Cortex of kidney (tissue), 1 donor: ENCODE measurements at places on chromosomes 2 and 18.

DNA sequence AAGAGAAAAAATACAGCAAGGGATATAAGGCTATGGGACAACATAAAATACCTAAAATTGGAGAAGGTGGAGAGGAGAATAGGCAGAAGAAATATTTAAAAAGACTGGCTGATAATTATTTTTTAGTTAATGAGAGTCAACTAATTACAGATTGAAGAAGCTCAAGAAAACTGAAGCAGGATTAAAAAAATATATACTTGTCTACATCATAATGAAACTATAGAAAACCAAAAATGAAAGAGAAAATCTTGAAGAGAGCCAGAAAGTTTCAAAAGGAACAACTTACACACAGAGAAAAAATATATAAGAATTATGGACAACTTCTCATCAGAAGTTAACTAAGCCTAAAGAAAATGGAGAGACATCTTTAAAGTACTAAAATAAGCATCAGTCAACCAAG lies 62.9 kb upstream of the APCDD1 start:
- no peak for DNase-seq

- DNase-seq: no peak
Observed at GRCh38 chr18:31329787-31330438, 12.0 kb downstream of the DSG1 start.

DNA sequence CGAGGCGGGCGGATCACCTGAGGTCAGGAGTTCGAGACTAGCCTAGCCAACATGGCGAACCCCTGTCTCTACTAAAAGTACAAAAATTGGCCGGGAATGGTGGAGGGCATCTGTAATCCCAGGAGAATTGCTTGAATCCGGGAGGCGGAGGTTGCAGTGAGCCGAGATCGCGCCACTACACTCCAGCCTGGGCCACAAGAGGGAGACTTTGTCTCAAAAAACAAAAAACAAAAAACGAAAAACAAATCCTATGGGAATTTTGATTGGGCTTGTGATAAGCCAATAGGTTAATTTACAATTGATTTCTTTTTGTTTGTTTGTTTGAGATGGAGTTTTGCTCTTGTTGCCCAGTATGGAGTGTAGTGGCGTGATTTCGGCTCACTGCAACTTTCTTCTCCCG lies 24.2 kb upstream of the TOGARAM2 start:
- no peak for DNase-seq

DNA sequence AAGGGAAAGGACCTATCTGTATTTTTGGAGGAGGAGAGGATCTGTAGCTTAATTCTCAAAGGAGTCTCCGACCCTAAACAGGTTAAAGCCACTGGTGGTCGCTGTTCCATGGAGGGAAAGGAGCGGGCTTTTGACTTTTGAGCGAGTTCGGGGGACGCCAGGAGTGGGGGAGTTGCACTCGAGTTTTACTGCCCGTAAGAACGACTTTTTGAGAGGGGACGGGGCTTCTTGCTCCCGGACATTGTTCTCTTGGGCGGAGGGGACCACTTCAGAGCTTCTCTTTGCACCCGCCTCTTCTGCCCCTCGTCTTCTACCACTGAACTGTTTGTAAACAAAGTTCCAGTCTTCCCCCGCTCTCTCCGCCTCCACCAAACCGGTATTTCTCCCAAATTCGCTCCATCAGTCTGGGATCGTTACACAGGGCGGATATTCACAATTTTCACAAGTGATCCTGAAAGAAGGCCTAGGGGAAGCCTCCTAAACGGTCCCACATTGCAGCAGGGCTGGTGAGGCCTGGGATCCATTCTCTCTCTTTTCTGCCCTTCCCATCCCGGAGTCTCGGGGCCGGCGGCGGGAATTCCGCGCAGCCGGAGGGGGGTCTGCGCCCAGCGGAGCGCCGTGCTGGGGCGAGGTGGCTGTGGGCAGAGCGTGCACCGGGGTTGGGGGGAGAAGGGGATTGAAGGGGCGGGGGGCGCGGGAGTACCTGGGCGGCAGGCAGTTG lies 6.6 kb downstream of the DLX2 start:
- no peak for DNase-seq

DNA sequence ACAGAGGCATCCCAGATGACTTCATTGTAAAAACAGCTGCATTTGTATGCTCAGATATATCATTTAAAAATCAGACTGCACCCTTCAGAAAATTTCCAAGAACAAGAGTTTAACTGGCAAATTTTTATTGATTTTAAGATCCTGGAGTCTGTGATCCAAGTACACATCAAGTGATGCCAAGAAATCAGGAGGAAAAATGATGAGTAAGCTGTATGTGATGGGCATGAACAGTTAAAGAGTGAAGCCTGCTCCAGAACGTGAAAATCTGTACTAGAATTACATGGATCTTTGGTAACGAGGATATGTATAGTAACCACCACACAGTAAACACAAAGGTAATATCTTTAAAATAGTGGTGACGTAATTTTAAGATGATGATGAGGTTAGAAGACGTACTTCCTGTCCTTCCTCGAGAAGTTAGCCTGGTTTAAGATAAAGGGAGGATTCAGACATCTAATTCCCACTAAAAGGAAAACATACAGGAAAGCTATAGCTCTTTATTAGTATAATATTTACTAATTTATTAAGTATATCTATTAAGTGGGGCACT lies 1374.3 kb upstream of the DDX18 start:
- DNase-seq: no peak

DNA sequence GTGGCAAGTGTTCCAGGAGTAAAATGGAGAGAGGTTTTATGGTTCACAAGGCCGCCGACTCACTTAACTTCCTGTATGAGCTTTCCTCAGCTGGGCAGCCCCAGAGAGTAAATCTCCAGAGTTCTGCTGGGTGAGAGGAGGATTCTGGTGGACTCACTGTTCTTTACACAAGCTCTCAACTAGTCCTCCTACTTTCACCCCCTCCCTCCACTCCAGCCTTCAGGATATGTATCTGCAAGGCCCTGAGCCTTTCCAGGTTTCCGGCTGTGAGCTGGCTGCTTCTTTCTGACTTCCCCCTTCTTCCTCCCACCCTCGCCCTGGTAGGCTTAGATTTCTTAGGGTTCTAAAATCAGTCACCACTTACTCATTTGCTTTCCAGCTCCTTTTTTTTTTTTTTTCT lies 34.0 kb downstream of the EML6 start:
- DNase-seq: no peak

GRCh38 chr2:9838391-9838790 lies 4.9 kb upstream of the TAF1B start:
- DNase-seq: no peak

- DNase-seq: no peak
Observed at GRCh38 chr2:158113741-158114295, 12.1 kb downstream of the UPP2 start.

DNA sequence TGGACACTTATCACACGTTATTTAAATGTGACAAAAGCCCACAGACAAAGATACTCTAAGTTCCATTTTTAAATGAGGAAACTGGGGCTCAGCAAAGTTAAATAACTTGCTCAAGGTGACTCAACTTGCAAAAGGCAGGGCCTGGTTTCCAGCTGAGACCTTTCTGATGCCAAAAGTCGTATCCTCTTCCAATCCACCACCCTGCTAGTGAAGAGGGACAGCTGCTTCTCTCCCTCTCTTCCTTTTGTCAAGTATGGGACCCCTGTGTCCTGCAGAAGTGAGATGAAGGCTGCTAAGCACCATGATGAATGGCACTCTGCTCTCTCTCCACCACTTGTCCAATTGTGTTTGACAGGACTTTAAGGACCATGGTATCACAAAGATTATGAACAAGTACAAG lies 140.9 kb downstream of the DYM start:
- no peak for DNase-seq

DNA sequence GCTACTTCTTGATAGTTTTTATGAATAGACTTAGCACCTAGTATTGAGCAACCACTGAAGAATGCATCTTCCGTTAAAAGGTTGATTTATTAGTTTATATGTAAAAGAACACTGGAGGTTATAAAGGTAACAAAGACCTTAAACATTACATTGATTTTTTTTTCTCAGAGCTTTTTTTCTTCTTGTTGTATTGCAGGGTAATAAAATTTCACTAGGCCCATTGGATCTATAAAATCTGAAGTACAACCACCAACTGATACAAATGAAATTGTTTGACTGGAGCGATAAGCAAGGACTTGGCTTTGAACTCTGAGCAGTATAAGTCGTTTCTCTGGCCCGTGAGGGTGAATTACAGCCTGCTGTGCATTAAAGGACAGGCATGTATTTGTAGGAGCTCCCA lies 344.0 kb downstream of the LRRTM1 start:
- no peak for DNase-seq

DNA sequence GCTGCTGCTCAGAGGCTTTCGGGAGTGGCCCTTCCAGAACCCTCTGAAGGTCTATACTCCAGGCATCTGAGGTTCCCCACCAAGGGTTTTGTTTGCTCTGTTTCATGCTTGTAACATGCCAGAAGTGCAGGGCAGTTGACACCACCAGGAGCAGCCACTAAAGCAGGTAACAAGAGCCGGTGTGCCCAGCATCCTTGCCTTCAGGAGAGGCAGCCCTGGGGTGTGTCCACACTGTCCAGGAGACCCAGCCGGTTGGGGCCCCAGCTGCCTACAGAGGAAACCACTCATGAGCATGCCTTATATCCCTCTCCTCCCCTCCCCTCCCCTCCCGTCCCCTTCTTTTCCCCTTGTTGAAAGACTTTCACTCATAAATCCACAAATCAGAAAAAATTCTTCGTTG lies 93.1 kb downstream of the CD8B2 start:
- DNase-seq: no peak

- no peak for DNase-seq
Observed at GRCh38 chr2:101339266-101339880, 30.9 kb upstream of the RNF149 start.

DNA sequence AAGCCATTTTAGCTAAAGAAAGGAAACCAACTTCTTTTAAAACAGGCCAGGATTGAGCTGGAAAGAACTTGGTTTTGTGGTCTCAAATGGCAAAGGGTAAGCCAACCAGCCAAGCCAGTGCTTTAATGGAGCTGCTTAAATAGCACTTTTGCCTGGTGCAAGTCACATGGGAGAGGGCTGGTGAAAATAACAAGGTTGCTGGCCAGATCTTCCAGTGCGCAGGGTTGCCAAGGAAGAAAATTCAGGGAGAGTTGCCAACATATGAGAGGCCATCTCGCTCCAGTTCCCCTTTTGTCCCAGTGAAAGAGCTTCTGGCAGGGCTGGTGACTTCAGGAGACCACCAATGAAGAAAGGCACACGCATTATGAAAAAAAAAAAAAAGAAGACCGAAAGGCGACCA lies 57.3 kb downstream of the IRS1 start:
- DNase-seq: no peak

- DNase-seq: no peak
Observed at GRCh38 chr2:236046715-236047114, 121.5 kb downstream of the GBX2 start.

DNA sequence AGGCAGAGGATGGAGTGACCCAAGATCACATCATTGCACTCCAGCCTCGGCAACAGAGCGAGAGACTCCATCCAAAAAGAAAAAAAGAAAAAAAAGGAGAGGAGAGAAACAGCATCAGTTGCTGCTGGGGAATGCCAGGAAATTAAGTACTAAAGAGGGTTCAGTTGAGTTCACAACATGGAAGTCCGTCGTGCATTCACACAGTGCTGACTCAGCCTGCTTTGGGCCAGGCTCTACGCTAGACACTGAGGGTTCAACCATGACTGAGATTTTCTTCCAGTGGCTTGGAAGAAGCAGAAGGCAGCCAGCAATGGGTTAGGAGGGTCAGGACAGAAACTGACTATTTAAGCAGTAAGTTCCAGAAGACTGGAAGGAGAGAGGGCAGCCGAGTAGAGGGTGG lies 108.8 kb downstream of the FMNL2 start:
- DNase-seq: no peak

DNA sequence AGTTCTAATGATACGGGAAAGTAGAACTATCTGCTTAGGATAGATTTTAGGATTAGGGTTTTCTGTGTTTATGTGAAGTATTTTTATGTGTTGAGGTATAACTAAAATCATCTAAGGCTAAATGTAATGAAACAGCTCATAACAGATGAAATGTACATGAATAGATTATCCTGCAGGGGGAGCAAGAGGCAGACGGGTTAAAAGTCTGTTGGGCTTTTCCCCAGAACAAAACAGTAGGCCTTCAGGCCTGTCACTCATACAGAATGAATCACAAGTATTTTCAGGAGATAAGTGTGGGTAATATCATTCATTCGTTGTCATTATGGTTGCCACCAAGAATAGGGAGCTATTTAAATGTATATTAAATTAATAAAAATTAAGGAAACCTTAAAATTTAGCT lies 107.9 kb upstream of the IL1R2 start:
- DNase-seq: no peak
